Hepatocyte (in vitro differentiated cells): ENCODE measurements at places on chromosomes 16 and 17. TPM values are rescaled to one million over a fixed set of nuclear protein-coding genes. Genes with fewer than 3 reads are reported as not detected.

The EPN3 gene
- polyA plus RNA-seq: 11.5 and 12.1 TPM in 2 replicates

DNA sequence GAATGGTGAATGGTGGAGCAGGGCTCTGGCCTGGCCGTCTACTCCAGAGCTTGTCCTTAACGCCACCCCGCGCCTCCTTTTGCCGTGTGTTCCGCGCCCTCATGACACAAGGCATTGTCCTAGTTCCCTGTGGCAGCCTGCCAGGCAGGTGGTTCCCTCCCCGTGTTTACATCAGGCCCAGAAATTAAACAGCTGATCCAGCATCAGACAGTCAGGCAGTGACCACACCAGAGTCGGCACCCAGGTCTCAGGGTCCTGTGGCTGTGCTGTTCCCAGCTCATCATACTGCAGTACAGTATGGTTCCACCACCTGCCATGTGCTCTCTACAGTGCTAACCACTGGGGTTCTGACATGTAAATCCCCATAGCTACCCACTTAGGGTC is 119.7 kb downstream of the RAB11FIP4 start:
- no peak for DNase-seq

- DNase-seq: no peak
Observed at GRCh38 chr17:40514013-40514875, 12.8 kb upstream of the TNS4 start.

The KRT28 gene
- not detected in 2 replicates for polyA plus RNA-seq

GRCh38 chr16:12557786-12558185 is 245.9 kb downstream of the CPPED1 start:
- DNase-seq: no peak

DNA sequence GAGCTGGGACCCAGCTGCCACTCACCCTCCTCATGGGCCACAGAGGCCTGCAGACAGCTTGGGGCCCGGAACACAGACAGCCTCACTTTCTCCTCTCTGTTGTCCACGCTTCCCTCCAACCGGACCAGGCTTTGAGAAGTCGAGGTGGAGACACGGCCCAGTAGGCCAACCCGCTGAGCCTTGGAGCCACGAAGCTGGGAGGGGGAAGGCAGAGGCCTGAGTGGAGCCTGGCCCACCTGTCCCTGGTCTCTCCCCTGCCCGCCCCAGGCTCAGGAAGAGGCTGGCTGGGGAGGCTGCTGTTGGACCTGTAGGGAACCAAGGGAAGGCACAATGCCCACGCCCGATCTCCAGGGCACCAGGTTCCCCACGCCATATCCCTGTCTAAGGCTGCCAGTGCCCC is 48.1 kb downstream of the RMI2 start:
- peak; percentile 5 for DNase-seq
